ENCODE measurements at places on chromosomes 5 and 9.

DNA sequence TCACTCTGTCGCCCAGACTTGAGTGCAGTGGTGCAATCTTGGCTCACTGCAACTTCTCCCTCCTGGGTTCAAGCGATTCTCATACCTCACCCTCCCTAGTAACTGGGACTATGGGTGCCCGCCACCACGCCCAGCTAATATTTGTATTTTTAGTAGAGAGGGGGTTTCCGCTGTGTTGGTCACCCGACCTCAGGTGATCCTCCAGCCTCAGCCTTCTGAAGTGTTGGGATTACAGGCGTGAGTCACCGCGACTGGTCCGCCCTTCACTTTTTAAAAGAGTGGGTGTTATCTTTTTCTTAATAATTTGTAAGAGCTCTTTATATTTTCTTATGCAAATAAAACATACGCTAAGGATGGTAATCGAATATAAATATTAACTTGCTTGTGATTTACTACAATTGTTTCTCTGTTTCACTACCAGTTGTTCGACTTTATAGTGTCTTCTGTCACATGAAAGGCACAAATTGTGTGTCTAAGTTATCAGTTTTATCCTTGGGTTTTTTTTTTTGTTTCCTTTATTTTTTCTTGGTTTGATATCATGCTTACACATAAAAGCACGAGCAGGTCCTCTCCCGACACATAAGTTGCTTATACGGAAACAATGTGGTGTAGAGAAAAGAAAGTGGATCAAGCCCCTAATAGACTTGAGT, 1.9 kb upstream of the GPBP1 start:
- DNase-seq = no peak

DNA sequence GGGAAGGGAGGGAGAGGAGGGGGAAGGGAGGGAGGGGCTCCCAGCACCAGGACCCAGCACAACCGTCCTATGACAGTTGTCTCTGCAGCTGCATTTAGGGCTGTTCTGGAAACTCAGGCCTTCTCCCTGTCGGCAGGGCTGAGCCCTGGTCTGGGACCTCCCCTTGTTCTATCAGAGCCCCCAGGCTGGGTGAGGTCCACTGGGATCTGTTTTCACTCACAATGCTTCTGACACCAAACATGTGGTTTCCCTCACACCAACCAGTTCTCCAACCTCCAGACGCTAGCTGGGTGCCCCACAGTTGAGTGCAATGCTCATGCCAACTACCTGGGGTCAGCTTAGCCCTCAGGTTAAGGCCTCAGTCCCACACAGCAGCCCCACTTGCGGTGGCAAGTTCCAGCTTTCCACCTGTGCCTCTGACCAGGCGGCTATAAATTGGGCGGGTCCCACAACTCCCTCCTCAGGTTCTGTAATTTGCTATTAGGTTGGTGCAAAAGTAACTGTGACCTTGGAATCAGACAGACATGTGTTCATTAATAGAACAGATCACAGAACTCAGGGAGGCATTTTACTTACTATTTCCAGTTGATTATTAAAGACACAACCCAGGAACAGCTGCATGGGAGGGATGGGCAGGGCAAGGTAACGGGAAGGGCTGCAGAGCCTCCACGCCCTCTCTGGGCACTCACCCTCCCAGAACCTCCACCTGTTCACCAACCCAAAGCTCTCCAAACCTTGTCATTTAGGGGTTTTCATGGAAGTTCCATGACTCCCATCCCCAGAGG, 13.5 kb downstream of the ADAMTS2 start:
- no peak for DNase-seq

DNA sequence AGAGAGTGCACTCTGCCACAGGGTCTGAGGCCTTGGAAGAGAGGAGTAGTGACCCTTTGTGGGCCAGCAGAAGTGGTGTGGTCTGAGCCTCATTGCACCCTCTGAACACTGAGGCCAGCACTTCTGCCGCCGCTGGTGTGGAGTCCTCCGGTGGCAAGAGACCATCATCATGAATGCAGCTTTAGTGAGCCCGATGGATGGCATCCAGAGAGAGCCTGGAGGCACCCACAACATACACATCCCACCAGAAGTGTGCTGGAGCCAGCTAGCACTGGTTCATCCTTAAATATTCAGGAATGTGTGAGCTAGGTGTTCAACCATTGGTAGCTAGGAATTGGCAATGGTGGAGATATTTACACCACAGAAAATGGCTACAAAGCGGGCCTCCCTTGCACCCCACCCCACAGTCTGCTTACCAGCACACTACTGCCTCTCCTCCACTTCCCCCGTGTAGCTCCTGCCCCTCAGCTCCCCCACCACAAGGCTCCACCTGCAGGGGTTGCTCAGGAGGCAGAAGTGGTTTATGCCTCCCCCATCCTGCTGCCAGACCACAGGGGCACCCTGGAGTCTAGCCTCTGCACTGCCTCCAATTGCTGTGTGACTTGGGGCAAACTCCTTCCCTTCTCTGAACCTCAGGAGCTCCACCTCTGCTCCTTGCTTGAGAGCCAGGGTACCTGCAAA, 16.4 kb downstream of the SLC6A7 start:
- DNase-seq = no peak

GRCh38 chr5:134506054-134507039, 19.1 kb upstream of the JADE2 start:
- DNase-seq = no peak

DNA sequence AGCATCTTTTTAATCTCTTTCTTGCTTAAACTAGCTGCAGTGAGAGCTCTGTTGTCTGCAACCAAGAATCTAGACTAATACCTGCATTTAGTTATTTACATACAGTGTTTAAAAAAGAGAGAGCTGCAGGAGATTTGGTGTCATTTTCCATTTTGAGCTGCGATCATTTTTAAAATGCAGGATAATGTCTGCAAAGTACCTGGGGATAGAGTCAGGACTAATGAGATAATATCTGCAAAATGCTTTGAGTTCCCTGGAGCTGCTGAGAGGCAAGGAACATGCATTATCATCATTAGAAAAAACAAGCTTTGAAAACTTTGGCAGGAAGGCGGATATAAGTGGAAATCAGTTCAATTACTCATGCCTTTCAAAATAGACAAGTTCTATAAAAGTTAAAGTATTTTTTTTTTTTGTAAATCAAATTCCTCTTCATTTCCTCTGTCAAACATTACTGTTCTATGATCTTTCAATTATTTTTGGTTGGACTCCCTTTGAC, 21.8 kb upstream of the ANKRD33B start:
- no peak for DNase-seq

DNA sequence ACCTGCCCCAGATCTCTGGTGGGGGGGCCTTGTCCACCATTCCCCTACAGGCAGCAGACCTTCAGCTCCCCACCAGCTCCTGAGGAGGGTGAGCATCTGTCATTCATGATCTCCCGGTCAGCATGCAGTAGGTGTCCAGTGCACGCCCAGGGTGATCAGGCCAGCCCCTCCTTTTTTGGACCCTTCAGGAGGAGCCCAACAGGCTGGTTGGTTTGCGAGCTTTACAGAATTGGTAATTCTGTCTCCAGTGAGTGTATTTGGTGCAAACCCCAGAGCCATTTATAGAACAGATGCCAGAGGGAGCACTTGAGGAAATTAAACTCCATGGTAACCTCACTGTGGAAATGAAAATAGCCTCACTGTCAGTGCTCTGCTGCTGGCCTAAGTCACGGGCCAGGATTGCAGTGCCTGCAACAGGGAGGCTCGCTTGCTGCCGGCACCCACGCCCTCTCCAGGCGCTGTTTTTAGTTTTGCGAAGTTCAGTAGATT, 23.4 kb downstream of the WNK2 start:
- DNase-seq = peak; percentile 18

DNA sequence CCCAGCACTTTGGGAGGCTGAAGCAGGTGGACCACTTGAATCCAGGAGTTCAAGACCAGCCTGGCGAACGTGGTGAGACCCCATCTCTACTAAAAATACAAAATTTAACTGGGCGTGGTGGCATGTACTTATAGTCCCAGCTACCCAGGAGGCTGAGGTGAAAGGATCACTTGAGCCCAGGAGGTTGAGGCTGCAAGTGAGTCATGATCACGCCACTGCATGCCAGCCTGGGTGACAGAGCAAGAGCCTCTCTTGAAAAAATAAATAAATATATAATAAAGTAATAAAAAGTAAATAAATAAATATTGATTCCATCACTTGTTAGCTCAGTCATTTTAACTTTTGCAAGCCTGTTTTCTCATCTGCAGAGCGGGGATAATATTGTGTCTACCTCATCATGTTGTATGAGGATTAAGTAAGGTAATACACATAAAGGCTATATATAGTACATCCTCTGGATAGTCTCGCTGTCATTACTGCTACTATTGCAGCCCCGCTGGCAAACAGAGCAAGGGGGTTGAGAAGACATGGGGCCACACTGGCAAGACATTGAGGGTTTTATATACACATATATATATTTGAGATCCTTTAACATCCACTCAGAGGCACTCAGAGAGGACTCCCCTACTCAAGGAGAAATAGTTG, 210.9 kb downstream of the C9orf152 start:
- no peak for DNase-seq

- peak; percentile 46 for DNase-seq
These were observed 133.8 kb downstream of the TMEM174 start for GRCh38 chr5:73306741-73307275.

- DNase-seq = no peak
These were observed 263.2 kb downstream of the KCTD16 start for GRCh38 chr5:144433893-144434292.
